ENCODE measurements at places on chromosomes 4 and X. TPM values are rescaled to one million over a fixed set of nuclear protein-coding genes. Genes with fewer than 3 reads are reported as not detected.

ZXDA gene
- total RNA-seq: 3.9 TPM

CPZ gene
- total RNA-seq: 0.41 TPM

FGF2 gene
- 5.5 TPM for total RNA-seq

- no peak for DNase-seq
These were observed 230.0 kb downstream of the CAMK2D start for GRCh38 chr4:113531572-113531971.

AGTR2 gene
- total RNA-seq: 0.16 TPM

DNA sequence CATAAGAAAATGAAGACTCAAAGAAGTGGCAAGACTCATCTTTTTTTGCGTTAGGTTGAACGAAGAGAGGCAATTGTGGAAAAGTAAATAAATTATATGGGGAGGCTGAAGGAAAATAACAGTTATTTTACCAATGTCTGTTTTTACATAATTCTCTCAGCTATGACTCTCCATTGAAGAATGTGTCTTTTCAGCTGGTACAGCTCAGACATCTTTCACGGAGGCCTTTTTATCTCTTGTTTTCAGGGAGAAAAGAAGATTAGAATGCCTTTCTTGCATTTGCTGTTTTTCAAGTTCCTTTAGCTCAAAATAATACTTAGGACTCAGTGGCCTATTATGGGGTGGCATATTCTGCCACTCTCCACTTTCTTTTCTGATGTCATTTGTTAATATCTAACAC, 153.0 kb downstream of the ADAM29 start:
- no peak for DNase-seq

- DNase-seq: no peak
These were observed 41.8 kb downstream of the RBM47 start for GRCh38 chr4:40587826-40588225.

DNA sequence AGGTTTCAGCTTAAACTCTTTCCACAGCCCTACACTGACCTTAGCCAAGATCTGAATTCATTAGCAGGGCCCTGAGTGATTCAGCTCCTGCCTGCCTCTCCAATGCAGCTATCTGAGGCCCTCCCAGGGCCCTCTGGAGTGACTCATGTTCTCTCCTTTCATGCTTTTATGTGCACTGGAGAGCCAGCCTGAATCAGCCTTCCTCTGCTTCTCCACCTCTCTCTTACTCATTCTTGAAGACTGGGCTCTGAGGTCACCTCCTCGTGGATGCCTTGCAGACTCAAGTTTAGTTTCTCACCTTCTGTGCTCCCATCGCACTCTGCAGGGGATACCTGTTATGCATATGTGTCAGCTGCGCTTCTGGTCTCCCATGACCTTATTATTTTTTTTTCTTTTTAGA, 3.1 kb upstream of the OCIAD2 start:
- DNase-seq: no peak

UBE2A gene
- 66.3 TPM for total RNA-seq

DNA sequence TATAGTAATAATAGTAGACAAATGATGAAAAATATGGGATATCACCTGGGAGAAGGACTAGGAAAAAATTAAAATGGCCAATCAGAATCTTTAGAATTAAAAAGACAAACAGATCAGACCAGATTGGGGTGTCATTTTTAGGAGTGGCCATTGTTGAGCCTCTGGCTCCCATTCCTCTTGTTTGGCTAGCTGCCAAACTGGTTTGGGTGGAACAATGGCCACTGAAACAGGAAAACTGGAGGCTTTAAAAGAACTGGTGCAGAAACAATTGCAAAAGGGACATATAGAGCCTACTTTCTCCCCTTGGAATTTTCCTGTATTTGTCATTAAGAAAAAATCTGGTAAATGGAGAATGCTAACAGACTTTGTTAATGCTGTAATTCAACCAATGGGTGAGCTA, 294.8 kb upstream of the DKK2 start:
- DNase-seq: no peak

DNA sequence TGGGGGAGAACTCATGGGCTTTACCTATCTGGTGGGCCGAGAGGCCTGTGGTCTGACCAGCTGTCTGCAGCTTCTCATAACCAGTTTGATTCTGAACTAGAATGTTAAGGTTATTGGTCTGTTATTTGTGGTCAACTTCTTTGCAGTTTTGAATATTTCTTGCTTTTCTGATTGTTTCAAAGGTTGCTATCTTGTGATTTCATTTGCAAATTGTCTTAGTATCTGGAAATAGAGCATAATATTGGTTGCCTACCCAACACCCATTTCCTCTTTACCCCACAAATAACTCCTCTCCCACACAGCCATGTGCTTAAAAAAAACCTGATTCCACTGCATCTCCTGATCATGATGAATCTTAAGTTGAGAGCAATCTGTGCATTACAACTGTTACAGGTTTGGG, 39.1 kb upstream of the BMP2K start:
- no peak for DNase-seq

GRCh38 chrX:262381-262909, 18.7 kb upstream of the PLCXD1 start:
- DNase-seq: no peak

DNA sequence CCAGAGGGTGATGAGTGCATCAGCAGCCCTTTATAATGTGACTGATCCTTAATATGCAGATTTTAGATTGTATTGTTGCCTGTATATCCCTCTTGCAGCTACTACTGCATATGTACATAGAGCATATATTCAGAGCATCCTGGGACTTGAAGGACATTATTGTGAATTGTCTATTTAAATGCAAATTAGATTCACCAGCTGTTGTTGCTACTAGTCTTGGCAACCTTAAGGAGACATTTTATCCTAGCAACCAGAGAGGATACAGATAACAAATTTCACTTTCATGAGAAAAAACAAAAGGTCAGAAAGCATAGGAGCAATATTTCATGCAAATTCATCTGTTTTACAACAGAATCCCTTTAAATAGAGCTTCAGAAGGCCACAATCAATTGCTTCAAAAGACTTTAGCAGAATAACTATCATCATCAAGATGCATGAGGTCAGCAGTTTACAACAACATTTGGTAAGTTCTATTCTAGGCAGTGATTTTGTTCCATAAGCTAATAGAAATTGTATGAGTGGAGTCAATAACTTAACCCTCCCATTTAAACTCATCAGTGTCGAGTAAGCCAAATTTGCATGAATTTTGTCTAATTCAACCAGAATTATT, 148.6 kb downstream of the GC start:
- DNase-seq: no peak

- no peak for DNase-seq
These were observed 177.2 kb downstream of the TSPAN5 start for GRCh38 chr4:98481167-98481566.

VGLL1 gene
- not detected for total RNA-seq

- DNase-seq: no peak
These were observed 80.0 kb downstream of the HMX1 start for GRCh38 chr4:8791609-8792008.

DNA sequence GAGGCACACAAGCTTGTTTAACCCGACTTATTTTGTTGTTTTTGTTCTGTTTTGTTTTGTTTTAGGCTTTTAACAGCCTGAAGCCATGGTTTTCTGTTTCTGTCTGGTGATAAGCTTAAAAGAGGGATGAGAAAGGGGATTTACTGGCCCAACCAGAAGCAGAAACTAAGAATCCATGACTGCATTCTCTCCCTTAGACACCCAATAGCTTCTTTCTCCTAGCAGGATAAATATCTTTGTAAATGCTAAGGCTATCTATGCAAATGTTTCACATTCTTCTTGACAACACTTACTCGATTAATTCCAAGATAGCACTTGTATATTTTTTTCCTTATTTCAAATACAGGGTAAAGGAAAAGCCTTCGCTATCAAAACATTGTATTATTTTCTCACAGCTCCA, 53.7 kb upstream of the SMAD1 start:
- no peak for DNase-seq

- DNase-seq: no peak
These were observed 176.2 kb upstream of the LNX1 start for GRCh38 chr4:53767482-53767881.

- no peak for DNase-seq
These were observed 251.8 kb upstream of the FTHL17 start for GRCh38 chrX:31323658-31324057.

DNA sequence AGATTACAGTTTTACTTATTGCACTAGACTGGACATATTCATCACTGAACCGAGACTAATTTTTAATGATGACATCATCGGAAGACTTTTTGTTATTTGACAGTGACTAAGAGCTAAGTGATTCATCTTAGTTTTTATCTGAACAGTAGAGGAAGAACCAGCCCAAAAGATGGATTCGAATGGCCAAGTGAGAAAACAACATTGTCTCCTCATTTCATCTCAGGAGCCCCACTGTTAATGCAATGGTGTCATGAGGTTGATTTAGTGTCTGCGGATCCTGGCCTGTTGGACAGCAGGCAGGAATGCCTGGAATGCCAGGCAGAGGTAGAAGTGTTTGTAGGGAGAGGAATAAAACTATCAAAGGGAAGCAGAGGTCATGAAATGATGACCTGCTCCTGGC, 37.8 kb upstream of the HPF1 start:
- no peak for DNase-seq

DNA sequence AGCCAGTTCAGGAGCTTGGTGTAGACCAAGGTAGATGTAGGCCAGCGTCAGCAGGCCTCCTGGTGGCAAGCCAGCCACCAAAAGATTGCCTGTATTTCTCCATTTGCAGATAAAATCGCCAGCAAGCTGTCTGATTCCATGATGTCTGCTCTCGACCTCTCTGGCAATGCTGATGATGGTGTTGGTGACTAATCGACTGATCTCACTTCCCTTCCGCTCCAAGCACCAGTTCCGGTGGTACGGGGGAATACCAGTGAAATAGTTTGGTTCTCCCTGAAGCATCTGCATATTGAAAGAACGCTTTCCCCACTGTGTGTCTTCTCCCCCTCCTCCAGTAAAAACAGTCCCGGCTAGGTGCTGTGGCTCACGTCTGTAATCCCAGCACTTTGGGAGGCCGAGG, 30.4 kb downstream of the GNL3L start:
- no peak for DNase-seq

- no peak for DNase-seq
These were observed 5.7 kb upstream of the IL13RA2 start for GRCh38 chrX:115023139-115023538.

NFKB1 gene
- total RNA-seq: 20.6 TPM

FRG2 gene
- not detected for total RNA-seq

GRCh38 chr4:122331195-122331594, 47.6 kb upstream of the ADAD1 start:
- no peak for DNase-seq

- no peak for DNase-seq
These were observed 2246.0 kb downstream of the ARAP2 start for GRCh38 chr4:33998291-33998690.

DNA sequence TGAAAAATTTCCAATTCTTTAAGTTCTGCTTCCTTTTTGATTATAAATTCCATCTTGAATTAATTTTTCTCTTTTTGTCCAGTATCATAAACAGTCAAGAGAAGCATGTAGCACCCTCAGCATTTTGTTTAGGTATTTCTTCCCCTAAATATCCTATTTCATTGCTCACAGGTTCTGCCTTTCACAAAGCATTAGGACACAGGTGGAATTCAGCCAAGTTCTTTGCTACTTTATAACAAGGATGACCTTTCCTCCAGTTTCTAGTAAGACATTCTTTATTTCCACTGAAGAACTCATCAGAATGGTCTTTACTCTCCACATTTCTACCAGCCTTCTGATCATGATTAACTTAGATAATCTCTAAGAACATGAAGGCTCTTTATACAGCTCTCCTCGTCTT, 7.4 kb downstream of the SLC9B1 start:
- DNase-seq: no peak

DNA sequence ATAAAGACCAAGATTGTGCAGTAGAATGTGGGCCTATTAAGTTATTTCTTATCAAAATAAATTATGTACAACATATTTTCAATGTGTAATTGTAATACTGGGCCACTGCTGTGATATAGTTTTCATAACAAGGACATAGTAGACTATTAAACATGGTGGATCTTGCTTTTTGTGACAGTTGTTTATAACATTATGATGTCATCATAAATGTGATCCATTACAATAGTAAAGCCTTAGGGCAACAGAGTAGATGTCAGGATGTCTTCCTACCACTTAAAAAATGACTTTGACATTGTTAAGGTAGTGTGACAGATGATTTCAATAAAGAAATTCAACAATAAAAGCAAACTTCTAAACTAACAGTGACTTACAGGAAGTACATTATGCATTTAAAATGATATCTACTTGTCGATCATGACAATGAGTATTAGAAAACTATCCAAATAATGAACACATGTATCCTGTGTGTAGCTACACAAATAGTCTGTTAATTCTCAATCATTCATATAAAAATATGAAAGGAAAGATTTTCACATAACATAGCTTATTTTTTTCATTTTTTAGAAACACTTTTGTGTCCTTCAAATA, 5.3 kb upstream of the AGA start:
- DNase-seq: no peak

GRCh38 chr4:128517096-128517738, 229.6 kb upstream of the PGRMC2 start:
- DNase-seq: no peak

DNA sequence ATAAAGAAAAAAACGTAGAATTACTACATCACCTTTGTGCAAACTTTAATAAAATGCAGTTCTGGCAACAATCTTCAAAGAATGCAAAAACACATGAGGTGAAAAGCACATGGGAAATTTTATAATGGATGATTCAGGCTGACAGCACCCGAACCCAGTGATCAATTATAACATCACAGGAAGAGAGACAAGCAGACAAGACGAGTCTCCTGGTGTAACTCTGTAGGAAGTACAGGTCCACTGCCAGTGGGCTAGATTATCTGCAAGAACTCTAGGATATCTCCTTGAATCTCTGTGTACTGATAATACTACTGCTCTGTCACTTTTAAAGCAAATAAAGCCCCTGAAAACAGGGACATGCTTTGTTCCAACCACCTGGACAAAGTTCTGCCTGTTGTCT, 58.9 kb upstream of the NXF3 start:
- DNase-seq: no peak

DNA sequence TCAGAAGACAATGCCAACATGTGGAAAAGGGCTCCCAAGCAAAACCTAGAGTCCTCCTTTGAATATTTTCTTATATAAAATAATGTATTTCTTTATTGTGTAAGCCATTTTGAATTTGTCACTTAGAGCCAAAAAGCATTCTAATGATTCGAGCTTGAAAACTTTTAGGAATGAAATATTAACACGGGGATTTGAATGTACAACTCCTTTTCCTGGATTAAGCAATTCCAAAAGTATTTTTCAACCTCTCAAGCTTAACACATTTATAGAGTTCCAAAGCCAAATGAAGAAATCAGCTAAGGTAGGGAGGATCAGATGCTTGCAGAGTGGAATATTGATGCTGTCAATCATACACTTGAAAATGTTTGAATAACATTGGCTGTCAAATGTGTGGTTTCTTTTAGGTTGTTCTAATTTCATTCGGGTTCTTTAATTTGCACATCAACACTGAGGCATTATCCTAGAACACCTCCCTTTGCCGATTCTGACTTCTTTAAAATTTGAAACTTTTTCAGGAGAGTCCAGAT, 67.2 kb upstream of the ETNPPL start:
- DNase-seq: no peak

GRCh38 chr4:85147481-85148076, 181.1 kb upstream of the WDFY3 start:
- DNase-seq: peak; percentile 84

MMRN1 gene
- 3.7 TPM for total RNA-seq

DCUN1D4 gene
- 38.7 TPM for total RNA-seq

Measured in Right ventricle myocardium inferior (tissue), 1 donor.